Anterior cingulate cortex (tissue), 58 donors: ENCODE measurements at places on chromosomes 1 and 21.

- DNase-seq: no peak
Observed at GRCh38 chr1:89545264-89546038, 20.8 kb downstream of the LRRC8B start.

- no peak for DNase-seq
Observed at GRCh38 chr1:99535470-99536164, 110.3 kb upstream of the PALMD start.

- DNase-seq: no peak
Observed at GRCh38 chr1:32044234-32044633, 28.5 kb upstream of the TMEM39B start.

- DNase-seq: no peak
Observed at GRCh38 chr1:3405974-3406867, 48.2 kb upstream of the ARHGEF16 start.

DNA sequence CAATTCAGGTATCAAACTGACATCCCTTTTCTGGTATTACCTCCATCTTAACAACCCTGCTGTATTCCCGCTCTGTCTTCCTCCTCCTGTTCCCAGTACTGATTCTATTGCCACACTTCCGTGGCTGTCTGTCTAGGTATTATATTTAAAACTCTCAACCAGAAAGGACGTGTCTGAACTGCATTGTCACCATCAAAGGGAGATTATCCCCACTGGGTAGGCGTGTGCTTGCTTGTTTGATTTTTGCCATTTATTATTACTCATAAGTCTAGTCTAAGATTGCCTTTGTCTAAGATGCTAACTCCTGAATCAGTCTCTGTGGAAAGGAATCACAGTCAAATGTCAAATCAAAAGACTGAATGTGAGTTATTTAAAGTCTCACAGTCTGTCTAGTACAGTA is 650.1 kb downstream of the KCNT2 start:
- no peak for DNase-seq

DNA sequence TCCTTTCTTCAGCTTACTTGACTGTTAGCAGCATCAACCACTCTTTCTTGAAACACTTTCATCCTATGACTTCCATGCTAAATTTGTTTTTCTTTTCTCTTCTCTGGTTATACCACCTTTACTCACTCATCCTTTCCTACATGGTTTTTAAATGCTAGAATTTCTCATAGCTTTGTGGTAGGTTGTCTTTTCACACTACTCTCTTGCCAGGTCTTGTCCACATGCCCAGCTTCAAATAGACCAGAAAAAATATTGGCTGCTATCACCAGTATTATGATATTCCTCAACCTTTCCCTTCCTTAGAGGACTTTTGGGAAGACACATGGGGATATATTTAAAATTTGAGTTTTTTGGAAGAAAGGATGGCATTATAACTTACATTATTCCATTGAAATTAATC is 48.8 kb downstream of the PPP1R12B start:
- DNase-seq: no peak

GRCh38 chr21:37061926-37062592 is 10.8 kb downstream of the PIGP start:
- no peak for DNase-seq

DNA sequence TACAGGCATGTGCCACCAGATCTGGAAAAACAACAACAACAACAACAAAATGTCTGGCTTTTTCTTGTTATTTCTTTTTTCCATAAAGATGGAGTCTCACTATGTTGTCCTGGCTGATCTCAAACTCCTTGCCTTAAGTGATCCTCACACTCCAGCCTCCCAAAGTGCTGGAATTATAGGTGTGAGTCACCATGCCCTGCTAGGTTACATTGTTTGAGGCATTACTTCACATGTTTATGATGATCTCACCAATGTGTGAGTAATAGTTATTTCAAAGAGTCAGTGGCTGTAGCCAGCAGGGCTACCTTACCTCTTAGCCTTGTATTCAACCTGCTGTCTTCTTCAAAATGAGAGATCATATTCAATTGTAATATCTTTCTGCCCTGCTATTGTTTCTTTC is 445.7 kb downstream of the AMY1C start:
- no peak for DNase-seq

GRCh38 chr1:16276302-16277030 is 39.5 kb upstream of the CPLANE2 start:
- DNase-seq: no peak

DNA sequence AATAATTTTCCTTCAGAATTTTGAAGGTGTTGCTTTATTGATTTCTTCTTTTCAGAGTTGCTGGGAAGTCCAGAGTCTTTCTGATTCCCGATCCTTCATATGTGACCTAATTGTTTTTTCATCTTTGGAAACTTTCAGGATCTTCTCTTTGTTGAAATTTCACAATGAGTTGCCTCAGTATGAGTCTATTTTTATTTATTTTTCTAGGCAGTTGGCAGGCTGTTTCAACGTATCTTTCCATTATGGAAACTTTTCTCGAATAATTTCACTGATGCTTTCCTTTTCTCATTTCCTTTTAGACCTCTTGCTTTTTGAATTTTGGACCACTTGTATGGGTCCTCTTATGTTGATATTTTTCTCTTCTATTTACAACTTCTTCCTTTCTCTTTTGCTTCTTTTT is 354.3 kb downstream of the TGFB2 start:
- no peak for DNase-seq

DNA sequence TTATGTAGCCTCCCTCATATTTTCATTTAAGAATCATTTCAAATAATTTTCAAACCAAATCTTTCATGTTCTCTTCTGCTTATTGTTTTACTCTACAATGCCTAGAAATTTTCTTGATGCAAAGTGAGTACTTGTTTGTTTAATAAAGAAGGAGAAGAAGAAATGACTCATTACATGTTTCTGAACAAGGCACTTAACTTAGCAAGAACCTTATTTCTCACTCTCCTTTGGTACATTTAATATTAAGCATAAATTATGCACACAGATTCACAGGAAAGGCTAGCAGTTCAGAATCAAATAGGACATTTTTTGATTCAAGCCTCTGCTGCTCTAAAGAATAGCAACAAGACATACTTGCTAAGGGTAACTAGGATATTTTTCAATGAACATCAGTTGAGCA is 9.1 kb downstream of the SCYL3 start:
- DNase-seq: no peak

DNA sequence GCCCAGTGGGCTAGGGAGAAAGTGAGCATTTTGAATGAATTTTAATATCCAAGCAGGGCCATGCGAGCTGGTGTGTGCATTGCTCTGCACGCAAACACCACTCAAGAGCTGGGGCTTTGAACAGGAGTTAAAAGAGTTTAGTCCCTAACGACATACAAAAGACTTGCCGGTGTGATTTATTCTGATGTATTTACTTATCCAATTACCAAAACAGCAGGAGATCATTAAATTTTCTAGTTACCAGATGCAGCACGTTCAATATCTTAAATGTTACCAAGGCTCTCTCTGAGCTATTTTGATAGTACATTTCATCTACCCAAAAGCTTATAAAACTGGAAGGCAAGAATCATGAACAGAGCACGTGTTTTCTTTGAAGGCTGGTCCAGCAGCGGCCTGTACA is 30.0 kb upstream of the DMRTA2 start:
- DNase-seq: no peak
